Stimulated activated CD8-positive, alpha-beta memory T cell treated with anti-CD3 and anti-CD28 coated beads, Interleukin-2, amount 100 ng/mL, for 1 hour (primary cell): ENCODE measurements at places on chromosomes 7 and 10.

DNA sequence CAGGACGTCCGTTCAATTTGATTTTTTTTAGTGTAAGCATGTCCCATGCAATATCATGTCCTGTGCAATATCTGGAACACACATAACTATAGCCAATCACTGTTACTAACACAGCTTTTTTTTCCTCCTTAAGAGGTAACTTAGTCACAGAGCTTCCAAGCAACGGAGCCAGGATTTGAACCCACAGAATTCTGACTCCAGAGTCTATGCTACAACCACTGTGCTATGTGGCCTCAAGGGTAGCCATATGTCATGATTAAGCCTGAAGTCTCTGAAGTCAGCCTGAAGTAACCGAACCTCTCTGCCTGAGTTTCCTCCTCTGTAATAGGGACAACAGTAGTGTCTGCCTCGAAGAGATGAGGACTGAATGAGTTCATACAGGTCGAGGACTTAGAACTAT, 42.2 kb upstream of the TCF7L2 start:
- no peak for DNase-seq

GRCh38 chr10:25786899-25787298, 147.1 kb upstream of the MYO3A start:
- DNase-seq, result no peak

DNA sequence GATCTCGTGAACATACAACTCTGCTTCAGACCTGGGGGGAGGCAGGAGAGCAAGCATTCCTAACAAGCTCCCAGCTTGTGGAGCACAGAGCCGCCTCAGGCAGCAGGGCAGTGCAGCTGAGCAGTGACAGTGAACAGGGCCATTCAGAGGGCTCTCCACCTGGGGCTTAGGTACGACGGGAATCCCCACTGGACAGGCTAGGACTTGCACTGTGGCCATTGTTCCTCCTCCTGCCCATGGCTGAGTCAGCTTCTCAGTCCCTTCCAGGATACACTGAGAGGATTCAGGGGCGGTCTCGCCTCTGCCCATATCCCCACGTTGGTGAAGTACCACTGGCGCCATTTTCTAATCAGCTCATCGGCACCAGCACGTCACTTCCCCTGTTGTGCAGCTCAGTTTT, 71.1 kb downstream of the FIGNL1 start:
- DNase-seq, result no peak

DNA sequence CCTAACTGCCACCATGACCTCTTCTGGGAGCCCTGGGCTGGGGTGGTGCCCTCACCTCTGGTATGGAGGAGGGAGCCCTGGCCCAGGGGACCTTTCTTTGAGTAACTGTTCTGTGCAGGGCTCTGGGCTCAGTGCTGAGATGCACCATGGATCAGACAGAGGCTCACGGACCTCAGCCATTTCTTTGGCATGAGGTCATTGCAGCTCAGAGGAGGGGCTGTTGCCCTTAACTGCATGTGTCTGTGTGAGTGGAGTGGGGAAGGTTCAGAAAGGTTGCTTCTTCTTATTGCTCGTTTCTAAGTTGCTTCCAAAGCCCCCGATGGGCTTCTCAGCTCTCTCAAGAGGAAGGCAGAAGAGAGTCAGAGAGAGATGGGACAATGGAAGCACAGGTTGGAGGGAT, 233.9 kb downstream of the RPS24 start:
- DNase-seq, result no peak

- no peak for DNase-seq
Observed at GRCh38 chr7:48964074-48964473, 39.7 kb downstream of the CDC14C start.

DNA sequence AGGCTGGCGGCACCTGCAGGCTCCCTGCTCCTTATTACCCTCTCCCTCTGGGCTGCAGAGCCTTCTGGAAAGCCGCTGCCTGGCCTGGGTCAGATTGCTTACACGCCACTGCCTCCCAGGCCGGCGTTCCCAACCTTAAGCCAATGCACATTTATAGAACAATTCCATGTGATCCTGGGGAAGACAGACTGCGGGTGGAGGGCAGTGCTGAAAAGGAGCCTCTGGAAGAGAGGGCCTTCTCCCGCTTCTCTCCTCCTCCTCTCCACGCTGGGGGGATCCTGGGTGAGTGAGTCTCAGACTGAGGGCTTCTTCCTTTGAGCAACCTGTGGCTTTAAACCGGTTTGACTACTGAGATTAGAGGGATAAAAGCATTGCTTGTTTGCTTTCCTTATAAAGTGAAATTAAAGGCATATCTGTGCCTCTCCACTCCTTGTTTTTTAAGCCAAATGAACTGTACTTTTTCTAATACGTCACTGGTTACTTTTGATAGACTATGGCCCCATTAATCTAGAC, 5.5 kb downstream of the TACC2 start:
- DNase-seq, result no peak

DNA sequence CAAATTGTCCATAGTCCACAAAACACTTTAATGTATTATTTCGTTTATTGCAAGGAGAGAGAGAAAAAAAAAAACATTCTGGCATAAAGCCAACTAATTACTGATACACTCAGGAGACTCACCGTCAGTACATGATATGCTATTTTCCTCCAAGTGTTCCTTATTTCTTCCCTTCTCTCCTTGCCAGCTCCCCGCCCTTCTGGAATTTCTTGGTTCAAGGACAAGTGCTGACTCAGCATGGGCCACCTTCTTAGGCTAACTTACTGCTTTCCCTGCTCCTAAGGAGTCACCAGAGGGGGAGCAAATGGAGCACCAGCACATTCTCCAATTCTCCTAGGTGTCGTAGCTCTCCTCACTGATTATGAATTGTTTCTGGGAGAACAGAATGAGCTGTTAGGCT, 133.8 kb upstream of the HDAC9 start:
- no peak for DNase-seq

DNA sequence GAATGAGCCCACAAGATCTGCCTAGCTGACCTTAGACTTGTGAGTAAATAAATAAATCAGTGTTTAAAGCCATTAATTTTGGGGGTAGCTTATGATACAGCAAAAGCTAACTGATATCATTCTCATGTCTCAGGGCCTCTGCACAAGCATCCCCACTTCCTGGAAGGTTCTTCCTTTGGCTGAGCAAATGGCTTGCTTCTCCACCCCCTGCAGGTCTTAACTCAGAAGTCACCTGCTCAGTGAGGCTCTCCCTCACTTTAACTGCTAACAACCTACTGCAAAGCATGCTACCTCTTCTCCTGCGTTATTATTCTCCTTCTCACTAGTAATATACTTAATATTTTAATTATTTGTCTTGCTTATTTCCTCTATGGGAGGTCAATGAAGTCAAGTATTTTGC, 167.3 kb downstream of the TPK1 start:
- no peak for DNase-seq

DNA sequence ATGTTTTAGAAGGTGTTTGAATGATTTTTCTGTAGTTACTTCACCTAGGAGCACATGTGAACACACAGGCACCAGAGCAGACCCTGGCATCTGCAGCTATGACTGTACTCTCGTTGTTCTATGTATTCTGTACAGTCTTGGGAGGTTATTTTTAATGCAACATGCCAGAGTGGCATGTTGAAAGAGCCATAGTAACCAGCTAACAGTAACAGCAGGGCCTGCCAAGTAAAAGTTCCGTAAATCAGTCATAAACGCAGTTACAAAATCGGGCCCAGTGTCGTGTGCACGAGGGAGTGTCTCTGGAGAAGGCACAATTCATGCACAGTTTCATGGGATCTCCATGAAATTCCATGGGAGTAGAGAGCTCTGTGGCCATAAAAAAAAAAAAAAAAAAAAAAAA, 108.3 kb upstream of the CDK6 start:
- no peak for DNase-seq

GRCh38 chr10:69057261-69057950, 30.5 kb upstream of the SRGN start:
- no peak for DNase-seq

- no peak for DNase-seq
Observed at GRCh38 chr7:2009541-2010001, 223.2 kb downstream of the MAD1L1 start.

- DNase-seq, result no peak
Observed at GRCh38 chr10:91493313-91493712, 83.2 kb downstream of the HECTD2 start.

DNA sequence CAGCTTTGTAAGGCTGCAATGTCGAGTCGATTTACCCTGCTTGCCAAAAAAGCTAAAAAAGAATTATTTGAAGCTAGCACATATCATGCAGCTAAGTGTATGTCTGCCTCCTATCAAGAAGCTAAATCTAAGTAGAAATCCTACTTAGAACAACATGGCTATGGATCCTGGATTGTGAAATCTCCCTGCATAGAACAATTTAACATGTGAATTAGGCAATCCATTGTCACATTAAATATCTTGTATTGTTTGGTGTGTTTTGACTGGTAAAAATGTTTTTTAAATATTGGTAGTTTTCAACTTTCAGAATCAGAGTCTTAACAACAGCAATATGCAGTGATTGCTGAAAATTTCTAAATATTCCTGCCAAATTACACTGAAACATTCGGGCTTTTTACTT, 73.3 kb downstream of the SKIDA1 start:
- no peak for DNase-seq

- DNase-seq, result no peak
Observed at GRCh38 chr10:44379907-44380306, 5.0 kb downstream of the CXCL12 start.

DNA sequence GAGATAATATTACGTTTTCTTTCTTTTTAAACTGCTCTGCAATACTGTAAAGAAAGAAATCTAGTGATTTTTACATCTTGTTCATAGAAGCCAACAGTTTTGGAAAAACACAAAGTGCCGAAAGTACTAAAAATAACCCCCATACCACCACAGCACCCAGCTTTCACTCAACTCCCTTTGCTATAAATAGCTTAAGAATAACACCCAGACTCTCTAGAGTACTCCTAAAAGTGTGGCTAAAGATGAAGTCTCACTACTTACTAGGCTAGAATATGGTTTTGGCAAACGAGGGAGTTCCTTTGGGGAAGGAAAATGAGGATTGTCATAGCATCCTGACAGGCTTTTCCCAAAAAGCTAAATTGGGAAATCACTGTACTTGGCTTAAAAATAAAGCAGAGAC, 151.8 kb upstream of the ANK3 start:
- no peak for DNase-seq

DNA sequence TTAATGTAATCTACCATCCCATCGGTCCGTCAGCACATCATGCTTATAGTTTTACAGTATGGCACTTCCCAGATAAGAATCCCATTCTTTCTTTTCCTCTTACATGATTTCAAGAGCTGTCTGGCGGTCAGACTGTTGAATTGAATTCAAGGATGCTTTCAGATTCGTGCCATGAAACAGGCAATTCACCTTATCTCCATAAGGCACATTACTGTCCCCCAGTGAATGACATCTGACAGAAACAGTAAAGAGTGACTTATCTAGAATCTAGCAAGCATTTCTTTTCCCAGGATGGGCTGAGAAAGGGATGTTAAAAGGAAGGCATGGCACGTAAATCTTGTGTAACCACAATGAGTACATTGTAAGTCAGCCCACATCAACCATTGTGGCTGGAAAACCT, 61.1 kb upstream of the SEM1 start:
- no peak for DNase-seq

GRCh38 chr7:65892835-65893234, 20.0 kb downstream of the VKORC1L1 start:
- DNase-seq, result no peak

DNA sequence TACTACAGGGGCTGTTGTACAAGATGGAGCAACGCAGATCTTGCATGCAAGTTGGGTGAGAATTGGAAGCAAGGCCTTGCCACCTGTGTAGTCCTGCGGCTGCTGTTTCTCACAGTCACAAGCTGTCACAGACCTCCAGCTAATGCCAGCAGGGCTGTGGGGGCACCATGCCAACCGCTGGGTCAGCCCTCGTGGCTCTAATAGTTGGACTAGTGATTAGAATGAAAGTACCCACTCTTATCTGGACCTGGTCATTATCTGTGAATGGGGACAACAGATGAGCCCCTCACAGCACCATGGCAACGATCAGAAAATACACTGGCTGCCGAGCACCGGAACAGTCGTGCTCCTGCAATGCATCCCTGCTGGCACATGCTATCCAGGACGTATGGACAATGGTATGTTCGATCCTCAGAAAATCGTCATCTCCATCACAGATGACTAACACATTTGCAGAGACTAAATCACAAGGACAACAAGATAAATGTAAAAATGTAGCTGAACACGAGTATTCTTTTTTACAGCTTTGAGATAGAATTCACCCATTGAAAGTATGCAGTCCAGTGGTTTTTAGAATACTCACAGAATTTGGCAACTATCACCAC, 80.4 kb upstream of the CALN1 start:
- no peak for DNase-seq

DNA sequence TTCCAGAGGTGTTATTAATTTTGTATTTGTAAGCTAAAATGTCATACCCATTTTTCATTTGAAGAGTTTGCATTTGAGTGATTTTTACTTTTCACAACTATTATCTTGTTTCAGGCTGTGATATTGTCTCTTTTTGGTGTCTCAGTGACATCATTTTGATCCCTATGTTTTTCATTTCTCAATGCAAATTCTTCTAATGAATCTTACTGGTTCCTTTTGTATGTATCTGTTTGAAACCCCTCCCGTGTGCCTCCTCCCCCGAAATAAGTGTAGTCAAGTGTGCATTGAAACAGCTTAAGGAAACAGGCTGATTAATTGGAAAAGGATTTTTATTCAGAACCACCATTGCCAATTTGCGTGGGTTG, 77.8 kb downstream of the SHH start:
- no peak for DNase-seq

DNA sequence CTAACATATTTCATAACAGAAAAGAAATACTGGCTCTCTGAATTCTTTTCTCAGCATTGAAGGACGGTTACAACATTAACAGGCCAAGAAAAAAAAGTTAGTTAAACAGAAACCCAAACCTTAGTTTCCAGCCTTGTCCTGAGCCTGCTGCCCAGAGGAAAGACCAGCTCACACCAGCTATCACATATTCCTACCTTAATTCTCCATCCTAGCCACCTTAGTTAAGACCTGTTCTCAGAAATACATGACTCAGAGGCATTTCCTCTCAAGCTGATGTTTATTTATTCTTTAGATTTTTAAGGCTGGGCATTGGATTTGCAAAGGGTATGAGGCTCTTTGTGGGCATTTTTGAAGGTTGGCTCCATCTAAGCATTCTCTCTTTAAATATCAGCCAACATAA, 34.3 kb upstream of the ADAM12 start:
- DNase-seq, result no peak

DNA sequence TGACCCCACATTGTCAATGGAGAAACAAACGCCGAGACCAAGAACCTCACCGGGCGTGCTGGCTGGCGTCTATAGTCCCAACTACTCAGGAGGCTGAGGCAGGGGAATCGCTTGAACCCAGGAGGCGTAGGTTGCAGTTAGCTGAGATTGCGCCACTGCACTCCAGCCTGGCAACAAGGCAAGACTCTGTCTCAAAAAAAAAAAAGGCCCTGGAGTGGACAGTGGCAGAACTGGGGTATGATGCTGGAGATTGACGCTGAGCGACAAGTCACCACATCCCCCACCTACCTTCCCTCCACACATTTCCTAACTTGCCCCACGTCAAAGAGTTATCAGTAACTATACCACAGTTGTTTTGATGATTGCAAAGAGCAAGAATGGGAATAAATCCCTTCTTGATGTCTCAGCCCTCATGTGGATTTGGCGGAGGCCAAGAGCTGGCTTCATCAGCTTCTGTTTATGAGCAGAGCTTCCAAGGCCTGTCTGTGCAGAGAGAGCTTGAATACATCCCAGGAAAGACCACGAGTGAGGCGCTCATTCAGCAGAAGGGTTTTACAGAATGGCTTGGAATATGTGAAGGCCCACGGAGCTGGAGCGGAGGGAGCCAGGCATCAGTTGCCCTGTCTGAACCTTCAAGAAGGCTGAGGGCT, 28.0 kb upstream of the TNS3 start:
- no peak for DNase-seq
